ENCODE measurements at places on chromosomes 4 and X.

DNA sequence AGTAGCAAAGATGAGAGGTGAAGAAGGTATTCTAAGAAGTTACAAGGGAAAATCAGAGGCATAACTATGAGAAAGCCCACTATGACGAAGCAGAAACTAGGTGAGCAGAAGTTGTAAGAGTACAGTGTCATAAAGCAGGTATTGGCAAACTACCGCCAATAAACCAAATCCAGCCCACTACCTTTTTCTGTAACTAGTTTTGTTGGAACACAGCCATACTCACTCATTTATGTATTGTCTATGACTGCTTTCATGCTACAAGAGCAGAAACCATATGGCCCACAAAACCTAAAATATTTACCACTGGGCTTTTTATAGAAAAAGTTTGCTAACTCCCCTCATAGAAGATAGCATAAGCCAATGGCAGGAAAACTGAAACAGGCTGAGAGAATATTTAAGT is 31.8 kb upstream of the ZCCHC13 start:
- no peak overlapping the region for H3K4me3 ChIP-seq
- H3K27me3 ChIP-seq, result no peaks in the 10 kb centered on the region
- H3K36me3 ChIP-seq, result no peaks in the 10 kb centered on the region
- ATAC-seq, result no peak
- H3K4me1 ChIP-seq, result no peaks in the 10 kb centered on the region
- no peak overlapping the region for H3K27ac ChIP-seq

DNA sequence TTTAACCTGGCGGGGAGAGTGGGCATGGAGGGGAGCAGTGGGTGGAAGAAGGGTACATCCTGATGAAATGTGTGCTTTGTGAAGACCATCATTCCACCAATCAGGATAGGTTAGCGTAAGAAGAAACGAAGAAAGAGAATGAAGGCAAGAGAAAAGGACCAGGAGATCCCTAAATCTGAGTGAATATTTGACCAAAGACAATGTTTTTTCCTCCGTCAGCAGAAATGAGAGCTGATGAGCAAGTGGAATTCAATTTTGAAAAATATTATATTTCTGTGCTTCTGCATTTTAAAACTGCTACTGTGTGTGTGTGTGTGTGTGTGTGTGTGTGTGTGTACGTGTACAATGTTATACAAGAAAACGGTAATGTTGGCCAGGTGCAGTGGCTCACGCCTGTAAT is 58.3 kb upstream of the NOCT start:
- no peaks in the 10 kb centered on the region for H3K27me3 ChIP-seq
- H3K4me3 ChIP-seq, result no peak overlapping the region
- ATAC-seq, result no peak
- no peaks in the 10 kb centered on the region for H3K4me1 ChIP-seq

GRCh38 chrX:12999422-12999821 is 24.5 kb downstream of the TMSB4X start:
- ATAC-seq, result no peak
- H3K4me3 ChIP-seq, result no peak overlapping the region
- H3K4me1 ChIP-seq, result no peaks in the 10 kb centered on the region
- H3K27me3 ChIP-seq, result no peaks in the 10 kb centered on the region
- no peak overlapping the region for H3K27ac ChIP-seq

DNA sequence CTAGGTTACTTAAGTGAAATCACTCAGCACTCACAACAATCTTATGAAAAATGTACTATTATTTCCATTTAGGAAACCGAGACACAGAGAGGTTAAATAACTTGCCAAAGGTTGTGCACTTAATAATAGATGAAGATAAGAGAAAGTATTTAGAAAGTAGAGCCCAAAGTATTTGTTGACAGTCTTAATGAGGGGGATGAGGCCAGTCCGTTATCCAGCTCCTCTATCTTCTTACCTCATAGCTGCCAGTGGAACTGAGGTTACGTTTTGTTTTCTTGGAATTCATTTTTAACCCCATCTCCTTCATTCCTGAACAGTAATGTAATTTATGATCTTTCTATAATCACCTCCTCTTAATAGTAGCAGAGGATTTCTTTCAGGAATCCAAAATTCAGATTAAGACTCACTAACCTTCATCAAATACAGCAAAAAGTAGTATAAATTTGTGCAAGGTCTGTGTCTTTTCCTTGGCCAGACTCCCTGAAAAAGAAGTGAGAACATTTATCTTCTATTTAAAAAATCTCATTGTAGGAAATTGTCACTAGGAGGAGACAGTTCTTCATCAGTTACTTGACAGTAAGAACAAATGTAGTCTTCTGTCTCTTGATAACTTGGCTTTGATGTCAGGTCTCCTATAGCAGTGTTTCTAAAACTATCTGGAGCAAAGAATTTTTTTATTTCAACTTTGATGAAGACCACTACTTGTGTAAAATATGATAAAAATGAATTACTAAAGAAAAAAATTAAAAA is 35.5 kb downstream of the F8 start:
- H3K4me1 ChIP-seq, result no peaks in the 10 kb centered on the region
- H3K36me3 ChIP-seq, result no peaks in the 10 kb centered on the region
- no peak overlapping the region for H3K27ac ChIP-seq
- no peak for ATAC-seq
- H3K27me3 ChIP-seq, result no peaks in the 10 kb centered on the region
- no peak overlapping the region for H3K4me3 ChIP-seq

- H3K27ac ChIP-seq, result no peak overlapping the region
- H3K4me1 ChIP-seq, result no peaks in the 10 kb centered on the region
- no peak for ATAC-seq
- H3K36me3 ChIP-seq, result no peaks in the 10 kb centered on the region
- no peaks in the 10 kb centered on the region for H3K27me3 ChIP-seq
- H3K4me3 ChIP-seq, result no peak overlapping the region
These were observed 760.6 kb upstream of the EPHA5 start for GRCh38 chr4:66430856-66431255.

DNA sequence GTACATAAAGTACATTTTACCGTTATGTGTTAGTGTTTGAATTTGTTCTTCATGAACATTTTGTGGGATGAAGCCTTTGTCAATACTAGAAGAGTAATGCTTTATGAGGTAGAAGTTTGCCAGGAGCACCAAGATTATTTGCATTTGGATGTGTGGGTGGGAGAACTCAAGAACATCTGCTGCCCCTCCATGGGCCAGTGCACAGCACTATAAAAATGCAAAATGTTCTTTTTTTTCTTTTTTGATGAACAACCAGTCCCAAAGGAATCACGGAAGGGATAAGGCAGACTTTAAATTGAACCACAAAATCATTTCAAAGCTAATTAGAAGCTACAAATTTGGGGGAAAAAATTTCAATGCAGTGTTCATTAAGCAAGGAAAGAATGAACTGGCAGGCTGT is 300.3 kb upstream of the NWD2 start:
- H3K27me3 ChIP-seq, result no peaks in the 10 kb centered on the region
- H3K4me3 ChIP-seq, result no peak overlapping the region
- no peaks in the 10 kb centered on the region for H3K4me1 ChIP-seq
- no peaks in the 10 kb centered on the region for H3K36me3 ChIP-seq
- ATAC-seq, result no peak
- no peak overlapping the region for H3K27ac ChIP-seq

DNA sequence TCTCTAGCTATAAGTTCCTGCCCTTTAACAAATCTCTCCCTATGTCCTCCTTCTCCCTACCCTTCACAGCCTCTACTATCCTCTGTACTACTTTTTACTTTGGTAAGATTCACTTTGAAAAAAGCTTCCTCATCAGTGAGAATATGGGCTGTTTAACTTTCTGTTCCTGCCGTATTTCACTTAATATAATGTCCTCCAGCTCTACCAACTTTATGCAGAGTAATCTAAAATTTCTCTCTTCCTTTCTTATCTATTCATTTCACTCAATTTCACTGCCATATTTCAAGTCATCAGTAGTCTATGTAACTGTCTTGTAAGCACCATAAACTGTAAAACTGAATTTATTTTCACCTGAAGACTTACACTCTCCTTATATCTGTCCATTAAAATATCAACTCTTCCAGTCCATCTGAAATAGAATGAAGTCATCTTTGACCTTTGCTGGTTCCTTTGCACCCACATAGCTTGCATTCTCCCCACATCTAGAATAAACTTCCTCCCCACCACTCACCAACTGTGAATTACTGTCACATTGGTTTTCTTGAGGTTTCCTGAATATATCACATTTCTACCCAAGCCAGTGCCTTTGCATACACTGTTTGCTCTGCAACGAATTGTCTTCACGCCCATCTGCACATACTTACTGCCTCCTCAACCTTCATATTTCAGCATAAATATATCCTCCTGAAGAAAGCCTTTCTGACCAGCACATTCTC is 54.6 kb downstream of the ARAP2 start:
- no peaks in the 10 kb centered on the region for H3K36me3 ChIP-seq
- no peak for ATAC-seq
- no peak overlapping the region for H3K27ac ChIP-seq
- H3K27me3 ChIP-seq, result no peaks in the 10 kb centered on the region
- H3K4me3 ChIP-seq, result no peak overlapping the region
- no peaks in the 10 kb centered on the region for H3K4me1 ChIP-seq

- H3K4me3 ChIP-seq, result no peak overlapping the region
- ATAC-seq, result no peak
- H3K27ac ChIP-seq, result no peak overlapping the region
- H3K27me3 ChIP-seq, result no peaks in the 10 kb centered on the region
- no peaks in the 10 kb centered on the region for H3K36me3 ChIP-seq
These were observed 137.8 kb upstream of the GPR101 start for GRCh38 chrX:137171626-137172025.

DNA sequence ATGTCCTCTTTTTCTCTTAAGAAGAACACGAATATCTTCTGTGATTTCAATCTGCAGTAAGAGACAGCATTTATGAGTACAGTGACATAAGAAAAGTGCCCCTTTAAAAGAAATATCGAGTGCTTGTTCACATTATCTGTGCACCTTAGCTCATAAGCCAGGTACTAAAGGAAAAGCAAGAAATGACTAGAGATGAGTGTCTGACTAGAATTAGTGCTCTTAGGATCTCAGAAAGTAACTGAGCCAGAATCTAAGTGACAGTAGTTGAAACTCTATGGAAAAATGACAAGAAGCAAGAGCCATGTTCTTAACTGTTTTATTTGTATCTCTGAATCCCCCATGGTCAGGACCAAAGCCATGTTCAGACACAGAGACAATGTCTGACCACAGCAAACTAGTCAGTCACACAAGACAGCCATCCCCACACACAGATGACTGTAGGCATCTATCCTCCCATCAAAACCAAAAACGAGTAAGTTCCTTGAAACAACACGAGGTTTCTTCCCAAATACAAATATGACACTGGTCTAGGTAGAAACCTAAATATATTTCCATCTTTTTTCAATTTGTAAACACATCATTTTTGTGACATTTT is 36.8 kb downstream of the ACSL4 start:
- H3K4me1 ChIP-seq, result no peaks in the 10 kb centered on the region
- no peaks in the 10 kb centered on the region for H3K27me3 ChIP-seq
- H3K27ac ChIP-seq, result no peak overlapping the region
- no peak overlapping the region for H3K4me3 ChIP-seq
- ATAC-seq, result no peak
- no peaks in the 10 kb centered on the region for H3K36me3 ChIP-seq

DNA sequence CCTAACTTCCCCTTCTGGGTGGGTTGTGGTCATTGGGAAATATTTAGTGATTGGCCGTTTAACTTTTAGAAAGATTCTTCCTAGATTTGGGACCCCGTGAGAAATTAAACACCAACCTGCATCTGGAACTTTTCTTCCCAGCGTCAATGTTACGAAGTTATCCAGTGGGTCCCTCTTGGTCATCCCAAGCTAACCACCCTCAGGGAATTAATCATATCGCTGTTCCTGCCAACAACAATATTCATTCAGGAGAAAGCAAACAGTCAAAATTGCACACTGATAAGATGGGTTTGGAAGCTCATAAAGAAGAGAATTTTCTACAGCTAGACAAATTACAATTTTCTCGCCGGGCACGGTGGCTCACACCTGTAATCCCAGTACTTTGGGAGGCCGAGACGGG is 121.2 kb upstream of the STX18 start:
- H3K4me1 ChIP-seq, result no peaks in the 10 kb centered on the region
- ATAC-seq, result no peak
- no peaks in the 10 kb centered on the region for H3K27me3 ChIP-seq
- no peak overlapping the region for H3K4me3 ChIP-seq

- no peaks in the 10 kb centered on the region for H3K36me3 ChIP-seq
- no peak for ATAC-seq
- no peak overlapping the region for H3K27ac ChIP-seq
- no peaks in the 10 kb centered on the region for H3K4me1 ChIP-seq
These were observed 18.4 kb upstream of the RFC1 start for GRCh38 chr4:39384563-39384962.

- no peak for ATAC-seq
- no peak overlapping the region for H3K27ac ChIP-seq
- H3K36me3 ChIP-seq, result no peaks in the 10 kb centered on the region
- H3K27me3 ChIP-seq, result no peaks in the 10 kb centered on the region
These were observed 158.5 kb downstream of the SH3KBP1 start for GRCh38 chrX:19728915-19729314.

- no peaks in the 10 kb centered on the region for H3K36me3 ChIP-seq
- no peak for ATAC-seq
- no peaks in the 10 kb centered on the region for H3K4me1 ChIP-seq
These were observed 11.4 kb upstream of the FMR1 start for GRCh38 chrX:147900349-147900748.

DNA sequence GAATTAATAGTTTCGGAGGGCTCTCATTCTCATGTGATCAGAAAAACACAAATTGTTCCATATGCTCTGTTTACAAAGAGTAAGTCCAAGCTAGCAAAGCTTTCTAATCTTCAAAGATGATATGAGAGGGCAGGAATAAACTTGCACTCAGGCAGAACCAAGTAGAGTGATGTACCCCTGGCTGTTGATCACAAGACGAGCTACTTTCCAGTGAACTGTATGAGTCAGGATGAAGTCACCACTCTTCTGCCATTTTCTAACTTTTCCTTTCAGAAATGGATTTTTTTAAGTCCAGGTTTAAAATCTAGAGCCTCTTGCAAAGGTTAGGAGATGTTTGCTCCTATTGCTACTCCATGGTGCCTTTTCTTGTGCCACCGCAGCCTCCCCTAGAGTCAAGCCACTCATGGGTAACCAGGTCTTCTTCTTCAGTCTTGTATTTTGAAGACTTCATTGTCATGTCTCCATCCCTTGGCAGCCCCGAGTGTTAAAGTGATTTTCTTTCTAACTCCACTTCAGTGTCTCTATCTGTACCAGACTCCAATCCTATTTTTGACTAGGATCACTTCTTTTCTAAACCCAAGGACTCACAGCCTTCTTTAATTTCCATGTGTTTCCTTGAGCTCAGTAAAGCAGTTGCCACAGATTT is 171.9 kb upstream of the GALNT7 start:
- ATAC-seq, result no peak
- H3K4me3 ChIP-seq, result no peak overlapping the region
- no peaks in the 10 kb centered on the region for H3K36me3 ChIP-seq
- no peaks in the 10 kb centered on the region for H3K4me1 ChIP-seq

DNA sequence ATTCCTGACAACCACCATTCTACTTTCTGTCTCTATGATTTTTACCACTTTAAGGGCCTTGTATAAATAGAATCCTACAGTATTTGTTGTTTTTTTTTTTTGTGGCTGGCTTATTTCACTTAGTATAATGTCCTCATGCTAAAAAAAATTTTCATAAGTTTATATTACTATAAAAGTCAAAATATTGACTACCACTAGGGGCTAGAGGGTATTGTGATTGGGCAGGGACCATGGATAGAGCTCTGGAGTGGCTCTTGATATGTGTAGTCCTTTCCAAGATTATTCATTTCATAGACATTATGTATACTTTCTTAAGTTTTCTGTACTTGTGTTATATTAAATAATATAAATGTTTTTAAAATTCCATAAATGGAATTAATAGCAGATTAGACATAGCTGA is 34.6 kb downstream of the MYOZ2 start:
- no peak overlapping the region for H3K4me3 ChIP-seq
- ATAC-seq, result no peak
- H3K27ac ChIP-seq, result no peak overlapping the region
- H3K4me1 ChIP-seq, result no peaks in the 10 kb centered on the region
- H3K27me3 ChIP-seq, result no peaks in the 10 kb centered on the region

Measured in gastroesophageal sphincter (tissue), 4 donors.